ENCODE measurements at places on chromosomes 5 and 9.
A peak's percentile ranks its signal among the peaks of the same experiment; 100 is the strongest.

- no peaks in the 10 kb centered on the region for H3K4me1 ChIP-seq
- DNase-seq, result no peak
- no peak overlapping the region for H3K27ac ChIP-seq
- H3K27me3 ChIP-seq, result no peaks in the 10 kb centered on the region
- no peaks in the 10 kb centered on the region for H3K36me3 ChIP-seq
These were observed 148.7 kb upstream of the SLC1A3 start for GRCh38 chr5:36457511-36458270.

GRCh38 chr5:42923710-42924109 is 112.0 kb upstream of the SELENOP start:
- no peak overlapping the region for H3K4me3 ChIP-seq
- H3K27ac ChIP-seq, result no peak overlapping the region
- H3K27me3 ChIP-seq, result no peaks in the 10 kb centered on the region
- DNase-seq, result no peak
- no peaks in the 10 kb centered on the region for H3K4me1 ChIP-seq

GRCh38 chr5:158026304-158027031 is 167.5 kb upstream of the CLINT1 start:
- peaks cover 3% of the 10 kb centered on the region for H3K4me1 ChIP-seq
- no peak overlapping the region for H3K4me3 ChIP-seq
- no peaks in the 10 kb centered on the region for H3K27me3 ChIP-seq
- DNase-seq, result peak; percentile 70
- peak overlapping the region; percentile 67 for H3K27ac ChIP-seq

GRCh38 chr5:14153071-14153864 is 10.1 kb downstream of the TRIO start:
- H3K27me3 ChIP-seq, result no peaks in the 10 kb centered on the region
- H3K4me3 ChIP-seq, result no peak overlapping the region
- DNase-seq, result no peak
- H3K36me3 ChIP-seq, result no peaks in the 10 kb centered on the region

DNA sequence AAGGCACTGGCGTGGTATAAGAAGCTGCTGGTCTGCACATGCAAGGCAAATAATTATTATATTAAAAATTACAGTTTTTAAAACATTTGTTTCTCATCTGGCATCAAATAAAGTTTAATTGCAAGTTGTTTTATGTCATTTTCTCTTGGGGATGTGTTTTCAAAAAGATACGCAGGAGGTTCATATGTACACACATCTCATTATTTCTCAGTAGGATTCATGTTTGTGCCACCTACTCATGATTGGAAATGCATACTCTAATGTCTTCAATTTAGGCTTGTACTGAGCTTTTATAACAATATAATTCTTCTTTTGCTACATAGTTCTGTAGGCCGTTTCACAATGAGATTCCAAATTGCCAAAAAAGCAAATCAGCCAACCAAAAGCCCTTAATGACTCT is 244.2 kb upstream of the MEF2C start:
- H3K4me1 ChIP-seq, result no peaks in the 10 kb centered on the region
- no peak overlapping the region for H3K27ac ChIP-seq
- H3K36me3 ChIP-seq, result no peaks in the 10 kb centered on the region

- no peaks in the 10 kb centered on the region for H3K4me1 ChIP-seq
- DNase-seq, result no peak
- no peaks in the 10 kb centered on the region for H3K27me3 ChIP-seq
- H3K4me3 ChIP-seq, result no peak overlapping the region
These were observed 22.3 kb downstream of the KIAA1191 start for GRCh38 chr5:176339304-176339703.

DNA sequence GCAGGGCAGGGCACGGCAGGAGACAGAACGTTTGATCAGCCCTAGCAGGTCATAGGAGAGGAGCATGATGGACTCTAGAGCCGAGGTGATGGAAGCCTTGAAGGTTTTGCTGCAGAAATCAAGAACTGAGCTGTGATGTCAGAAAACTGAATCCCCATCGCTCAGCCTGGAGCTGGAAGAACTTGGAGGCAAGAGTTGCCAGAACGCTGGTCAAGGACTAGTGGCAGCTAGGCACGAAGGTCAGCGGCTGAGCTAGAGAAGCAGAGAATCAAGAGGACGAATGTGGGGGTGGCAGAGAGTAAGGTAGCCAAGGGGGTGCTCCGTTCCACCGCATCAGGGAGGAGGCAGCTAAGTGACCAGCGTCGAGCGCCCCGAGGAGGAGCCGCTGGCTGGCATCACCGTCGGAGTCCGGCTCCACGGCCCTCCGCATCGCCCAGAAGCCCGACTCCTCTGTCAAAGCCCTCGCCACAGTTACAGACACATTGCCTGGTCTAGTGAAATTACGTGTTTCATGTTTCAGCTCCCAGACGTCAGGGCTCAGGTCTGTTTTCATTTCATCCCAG is 1.2 kb upstream of the GALNT10 start:
- H3K27me3 ChIP-seq, result peaks cover 2% of the 10 kb centered on the region
- H3K36me3 ChIP-seq, result no peaks in the 10 kb centered on the region
- H3K27ac ChIP-seq, result no peak overlapping the region
- H3K4me3 ChIP-seq, result peak overlapping the region; percentile 84
- H3K4me1 ChIP-seq, result peaks cover 15% of the 10 kb centered on the region

Measured in kidney (tissue), 22 donors.